ENCODE measurements at places on chromosomes 4 and X.

DNA sequence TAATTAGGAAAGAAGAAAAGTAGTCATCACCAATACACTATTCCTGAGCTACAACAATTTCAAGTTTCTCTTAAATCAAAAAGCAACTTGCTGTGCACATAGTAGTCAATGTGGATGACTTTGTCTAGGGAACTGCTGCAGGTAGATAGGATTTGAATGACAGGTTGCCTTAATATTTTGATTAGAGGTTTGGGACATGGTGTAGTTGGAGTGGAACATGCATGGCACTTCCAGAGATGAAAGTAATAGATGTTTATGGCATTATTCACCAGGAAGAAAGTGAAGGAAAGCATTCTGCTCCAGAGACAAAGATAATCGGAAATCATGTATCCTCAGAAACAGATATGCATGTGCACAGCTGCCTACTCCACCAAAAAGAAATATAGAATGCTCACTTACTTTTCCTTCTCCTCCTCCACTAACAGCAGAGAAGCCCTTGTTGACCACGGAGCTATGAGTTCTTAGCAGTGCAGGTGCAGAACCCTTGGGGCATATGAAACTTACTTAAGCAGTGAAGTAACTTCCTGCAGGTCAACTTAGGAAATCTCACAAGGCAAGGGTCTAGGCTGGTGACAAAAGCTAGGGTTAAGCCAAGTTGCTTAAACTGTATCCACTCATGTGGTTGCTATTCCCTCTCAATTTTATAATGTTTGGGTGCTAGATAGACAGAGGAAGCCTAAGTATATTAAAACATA, 390.8 kb downstream of the HNRNPD start:
- DNase-seq: no peak

DNA sequence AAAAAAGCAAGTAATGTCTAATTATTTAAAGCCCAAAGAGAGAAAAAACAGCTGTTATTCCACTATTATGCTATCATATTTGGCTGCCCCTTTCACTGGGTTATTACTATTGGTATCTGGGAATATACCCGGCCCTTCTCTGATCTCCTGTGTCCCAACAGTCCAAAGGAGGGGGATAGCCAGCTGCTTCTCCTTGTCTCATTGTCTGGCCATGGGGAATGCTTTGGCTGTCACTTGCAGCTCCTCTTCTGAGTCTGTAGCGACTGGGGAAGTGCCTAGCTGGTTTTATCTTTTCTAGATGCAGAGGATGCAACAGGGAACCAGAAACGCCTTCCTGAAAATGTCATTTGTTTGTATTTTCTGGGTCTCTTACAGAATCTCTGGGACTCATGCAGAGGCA, 33.9 kb downstream of the MGARP start:
- DNase-seq: no peak

DNA sequence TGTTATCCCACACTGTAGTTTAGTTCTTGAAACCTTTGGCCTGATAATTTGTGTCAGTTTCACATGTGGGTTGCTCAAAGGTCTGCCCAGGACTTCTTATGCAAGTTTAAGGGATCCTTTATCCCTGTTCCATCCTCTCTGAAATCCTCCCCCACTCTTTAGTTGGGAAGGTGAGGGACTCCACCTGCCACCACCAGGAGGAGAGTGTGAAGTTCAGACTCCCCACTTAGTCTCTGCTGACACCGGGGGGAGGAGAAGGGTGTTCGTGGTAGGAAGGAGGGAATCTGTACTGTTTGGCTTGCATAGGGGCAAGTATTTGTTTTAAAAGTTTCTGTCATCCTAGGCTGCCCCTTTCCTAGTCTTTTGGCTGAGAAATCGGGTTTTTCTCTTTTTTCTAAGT, 211.8 kb downstream of the PPP4R3C start:
- DNase-seq: no peak

- no peak for DNase-seq
Observed at GRCh38 chr4:56426273-56426672, 9.1 kb downstream of the PPAT start.

- DNase-seq: no peak
Observed at GRCh38 chr4:86302830-86303229, 57.0 kb downstream of the MAPK10 start.

DNA sequence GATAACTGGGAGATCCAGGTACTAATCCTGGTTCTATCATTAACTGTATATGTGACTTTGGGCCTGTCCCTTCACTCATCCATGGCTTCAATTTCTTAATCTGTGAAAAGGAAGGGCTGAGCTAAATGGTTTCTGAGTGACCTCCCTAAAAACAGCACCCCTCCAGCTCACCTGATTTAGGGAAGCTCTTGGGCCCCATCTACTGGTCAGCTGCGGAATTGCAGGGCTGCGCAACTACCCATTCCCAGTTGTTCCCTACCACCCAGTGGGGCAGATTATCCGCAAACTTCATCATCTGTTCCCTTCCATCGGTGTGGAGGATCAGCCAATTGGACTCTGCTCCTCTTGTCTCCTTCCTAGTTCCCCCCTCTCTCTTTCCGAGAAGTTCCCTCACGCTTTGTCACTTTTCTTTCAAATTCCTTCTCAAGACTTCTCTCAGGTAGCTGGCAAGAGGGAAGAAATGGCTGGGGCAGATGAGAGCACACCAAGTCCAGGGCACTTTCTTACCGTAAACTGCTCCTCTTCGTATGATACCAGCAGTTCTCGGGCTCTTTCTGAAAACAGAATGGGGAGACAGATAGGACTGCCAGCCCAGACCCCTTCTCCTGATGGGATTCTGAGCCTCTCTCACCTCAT, 5.8 kb downstream of the LAS1L start:
- peak; percentile 88 for DNase-seq

DNA sequence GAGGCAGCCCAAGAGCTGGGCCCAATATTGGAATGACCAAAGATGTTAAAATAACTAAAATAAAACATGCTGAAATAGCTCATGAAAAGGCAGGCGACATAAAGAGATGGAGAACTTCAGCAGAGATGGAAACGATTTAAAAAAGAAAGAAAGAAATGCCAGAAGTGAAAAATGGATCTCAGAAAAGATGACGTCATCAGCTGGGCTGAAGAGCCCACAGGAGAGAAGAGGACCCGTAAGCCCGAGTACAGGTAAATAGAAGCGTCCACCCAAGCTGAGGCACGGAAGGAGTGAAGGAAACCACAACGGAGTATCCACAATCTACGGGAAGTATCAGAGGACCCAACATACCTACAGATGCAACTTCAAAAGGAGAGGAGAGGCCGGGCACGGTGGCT, 112.8 kb downstream of the AFAP1 start:
- no peak for DNase-seq

GRCh38 chrX:119218198-119218597, 17.9 kb upstream of the PGRMC1 start:
- DNase-seq: no peak

GRCh38 chr4:55747793-55748192, 71.8 kb upstream of the EXOC1L start:
- no peak for DNase-seq

All from ELF-1 (cell line).